COLO829 (cell line): ENCODE measurements at places on chromosomes 11 and 22.

DNA sequence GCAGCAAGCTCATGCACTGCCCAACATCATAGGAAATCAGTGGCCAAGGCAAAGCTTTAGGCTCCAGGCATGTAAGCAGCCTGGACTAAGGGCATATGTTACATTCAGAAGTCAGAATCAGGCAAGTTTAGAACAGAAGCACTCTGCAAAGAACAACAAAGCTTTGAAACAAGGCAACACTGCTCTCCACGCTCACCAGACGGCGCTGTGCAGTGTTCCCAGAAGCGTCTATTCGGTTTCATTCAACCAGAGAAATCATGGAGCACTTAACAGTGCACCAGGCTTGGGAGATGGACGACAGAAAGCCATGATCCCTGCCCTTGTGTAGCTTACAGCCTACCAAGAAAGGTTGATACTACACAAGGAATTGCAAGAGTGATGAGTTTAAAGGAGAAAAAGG lies 555.8 kb downstream of the BUD13 start:
- peak; percentile 38 for DNase-seq

- DNase-seq, result no peak
Measured at GRCh38 chr11:115272925-115273324, 231.3 kb downstream of the CADM1 start.

GRCh38 chr11:1916132-1916985 lies 3.1 kb upstream of the TNNT3 start:
- no peak for DNase-seq

DNA sequence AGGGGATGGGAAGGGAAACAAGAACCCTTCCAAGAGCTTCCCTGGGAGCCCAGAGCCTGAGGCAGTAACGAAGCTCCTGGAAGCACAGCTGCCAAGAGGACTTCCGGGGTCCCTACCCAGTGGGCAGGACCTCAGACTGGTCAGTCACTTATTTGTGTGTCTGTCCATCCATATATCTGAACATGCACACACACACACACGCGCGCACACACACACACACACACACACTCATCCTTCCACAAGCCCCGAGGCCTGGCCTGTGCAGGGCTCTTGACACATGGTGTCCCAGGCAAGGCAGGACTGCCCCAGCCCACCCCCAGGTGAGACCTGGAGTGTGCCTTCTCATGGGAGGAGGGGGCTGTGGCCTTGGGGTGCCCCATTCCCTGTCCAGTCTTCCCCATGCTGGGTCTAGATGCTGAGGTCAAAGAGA lies 44.9 kb downstream of the IGLL5 start:
- no peak for DNase-seq

DNA sequence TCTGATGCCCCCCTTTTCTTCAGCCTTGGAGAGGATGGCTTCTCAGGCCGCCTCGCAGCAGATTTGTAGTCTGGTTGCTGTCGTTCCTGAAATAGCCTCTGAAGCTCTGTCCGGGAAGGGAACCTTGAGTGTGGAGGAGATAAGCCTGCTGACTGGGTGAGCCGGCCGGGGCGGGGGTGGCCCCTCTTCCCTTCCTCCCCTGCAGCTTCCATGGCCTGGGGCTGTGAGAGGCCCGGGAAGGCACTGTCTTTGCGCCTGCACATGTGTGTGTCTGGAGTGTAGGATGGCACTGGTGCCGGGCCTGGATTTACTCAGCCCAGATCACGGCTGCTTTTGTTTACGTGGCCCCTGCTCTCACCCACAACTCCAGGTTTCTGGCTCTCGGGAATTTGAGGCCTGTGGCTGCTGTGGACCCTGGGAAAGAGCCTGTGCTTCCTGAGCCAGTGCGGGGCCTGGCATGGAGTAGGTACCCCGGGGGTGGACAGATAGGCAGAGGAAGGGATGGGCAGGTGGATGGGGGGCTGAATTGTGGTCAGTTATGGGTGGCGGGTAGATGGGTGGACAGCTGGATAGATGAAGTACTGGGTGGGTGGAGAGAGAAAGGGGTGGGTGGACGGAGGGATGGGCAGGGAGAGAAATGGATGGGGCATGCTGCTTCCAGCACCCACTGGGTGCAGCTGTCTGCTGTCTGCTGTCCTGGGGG lies 16.6 kb downstream of the KCNQ1 start:
- DNase-seq, result no peak
